ENCODE measurements at places on chromosomes 13 and 19.

DNA sequence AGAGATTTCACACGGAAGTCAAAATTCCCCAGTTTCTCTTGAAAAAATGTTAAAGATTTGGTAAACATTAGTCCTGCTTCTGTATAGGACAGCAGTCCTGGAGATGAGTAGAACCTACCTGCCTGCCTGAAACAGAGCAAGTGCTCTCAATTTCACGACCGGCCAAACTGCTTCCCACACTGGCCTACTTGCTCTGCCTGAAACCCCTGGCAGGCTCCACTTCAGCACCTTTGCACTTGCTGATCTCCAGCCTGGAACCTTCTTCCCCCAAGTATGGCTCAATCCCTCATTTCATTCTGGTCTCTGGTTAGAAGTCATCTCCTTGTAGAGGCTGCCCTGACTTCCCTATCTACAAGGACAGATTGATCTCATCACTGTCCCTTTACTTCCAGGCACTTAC lies 271.4 kb downstream of the DLEU7 start:
- no peak for DNase-seq

GRCh38 chr19:32662186-32662585 lies 12.8 kb downstream of the ANKRD27 start:
- no peak for DNase-seq

GRCh38 chr19:41588497-41589209 lies 12.7 kb downstream of the CEACAM21 start:
- DNase-seq, result no peak

- no peak for DNase-seq
These were observed 3.1 kb downstream of the AKAP11 start for GRCh38 chr13:42275098-42275471.

DNA sequence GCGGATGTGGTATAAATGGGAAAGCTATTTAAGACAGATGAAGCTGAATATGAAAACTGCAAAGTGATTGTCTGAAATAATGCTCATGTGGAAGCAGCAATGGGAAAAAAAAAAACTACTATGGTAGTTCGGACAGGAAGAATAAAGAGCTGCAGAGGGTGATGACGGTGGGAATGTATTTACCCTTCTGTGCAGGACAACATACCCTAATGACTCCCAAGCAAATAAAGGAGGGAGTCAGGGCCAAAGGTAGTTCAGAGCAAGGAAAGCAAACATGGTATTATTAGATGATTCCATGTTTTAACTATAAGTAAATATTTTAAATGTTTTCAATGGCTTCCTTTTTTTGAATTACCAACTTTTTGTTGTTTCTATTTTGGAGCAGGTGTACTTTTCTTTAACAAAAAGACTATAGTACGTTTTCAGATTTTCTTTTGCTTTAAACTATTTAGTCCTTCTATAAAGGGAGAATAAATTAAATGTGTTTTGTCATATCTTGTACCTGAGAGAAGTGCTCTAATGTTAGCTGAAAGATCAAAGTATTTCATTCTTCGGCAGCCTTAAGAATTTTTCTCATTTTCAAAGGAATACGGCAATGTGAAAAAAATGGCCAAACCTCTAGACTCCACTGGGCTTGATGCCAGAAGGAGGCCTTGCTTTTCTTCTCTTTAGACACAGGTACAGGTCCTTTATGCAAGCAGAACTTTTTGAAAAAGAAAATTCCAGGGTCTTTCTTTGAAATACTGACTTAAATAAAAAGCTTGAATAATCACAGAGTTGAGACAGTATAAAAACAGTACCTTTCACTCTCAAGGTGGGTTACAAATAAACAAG lies 67.8 kb upstream of the ZDHHC20 start:
- no peak for DNase-seq

GRCh38 chr13:45156565-45157361 lies 36.5 kb downstream of the GTF2F2 start:
- DNase-seq, result no peak

DNA sequence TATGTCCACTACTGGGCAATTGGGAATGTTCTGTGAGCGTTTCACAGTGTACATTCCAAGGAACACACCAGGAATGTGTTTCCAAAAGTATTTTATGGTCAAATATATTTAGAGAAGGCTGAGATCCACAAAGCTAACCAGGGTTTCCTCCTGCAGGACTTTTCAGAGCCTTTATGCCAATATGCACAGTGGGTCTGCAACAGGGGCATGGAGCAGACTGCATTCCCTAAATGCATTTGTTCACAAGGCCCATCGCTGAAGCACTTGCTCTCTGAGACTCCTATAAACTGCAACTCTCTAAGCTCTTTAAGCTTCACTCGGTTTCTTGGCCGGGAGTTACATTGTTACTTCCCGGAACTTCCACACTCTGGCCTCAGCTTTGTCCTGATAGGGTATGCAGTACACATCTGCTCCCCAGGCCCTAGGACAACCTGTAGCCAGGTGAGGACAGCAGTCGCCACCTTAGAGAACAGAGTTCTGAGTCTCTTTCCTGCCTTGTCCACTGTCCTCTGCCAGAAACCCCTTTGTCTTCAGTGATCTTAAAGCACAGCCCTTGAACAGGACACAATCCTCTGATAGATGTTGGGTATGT lies 33.5 kb downstream of the FBN3 start:
- DNase-seq, result no peak
